Naive thymus-derived CD4-positive, alpha-beta T cell (primary cell): ENCODE measurements at places on chromosomes 3 and 15. TPM values are rescaled to one million over a fixed set of nuclear protein-coding genes. Genes with fewer than 3 reads are reported as not detected.
A peak's percentile ranks its signal among the peaks of the same experiment; 100 is the strongest.

GOLGA6B gene
- not detected for total RNA-seq

SPSB4 gene
- not detected for total RNA-seq

GRCh38 chr3:177351757-177352158 is 154.5 kb upstream of the TBL1XR1 start:
- H3K36me3 ChIP-seq: no peaks in the 10 kb centered on the region
- H3K4me1 ChIP-seq: no peaks in the 10 kb centered on the region
- no peak for DNase-seq

GRCh38 chr3:64143409-64144130 is 81.7 kb downstream of the PRICKLE2 start:
- H3K36me3 ChIP-seq: no peaks in the 10 kb centered on the region
- DNase-seq: no peak
- no peaks in the 10 kb centered on the region for H3K27me3 ChIP-seq

DNA sequence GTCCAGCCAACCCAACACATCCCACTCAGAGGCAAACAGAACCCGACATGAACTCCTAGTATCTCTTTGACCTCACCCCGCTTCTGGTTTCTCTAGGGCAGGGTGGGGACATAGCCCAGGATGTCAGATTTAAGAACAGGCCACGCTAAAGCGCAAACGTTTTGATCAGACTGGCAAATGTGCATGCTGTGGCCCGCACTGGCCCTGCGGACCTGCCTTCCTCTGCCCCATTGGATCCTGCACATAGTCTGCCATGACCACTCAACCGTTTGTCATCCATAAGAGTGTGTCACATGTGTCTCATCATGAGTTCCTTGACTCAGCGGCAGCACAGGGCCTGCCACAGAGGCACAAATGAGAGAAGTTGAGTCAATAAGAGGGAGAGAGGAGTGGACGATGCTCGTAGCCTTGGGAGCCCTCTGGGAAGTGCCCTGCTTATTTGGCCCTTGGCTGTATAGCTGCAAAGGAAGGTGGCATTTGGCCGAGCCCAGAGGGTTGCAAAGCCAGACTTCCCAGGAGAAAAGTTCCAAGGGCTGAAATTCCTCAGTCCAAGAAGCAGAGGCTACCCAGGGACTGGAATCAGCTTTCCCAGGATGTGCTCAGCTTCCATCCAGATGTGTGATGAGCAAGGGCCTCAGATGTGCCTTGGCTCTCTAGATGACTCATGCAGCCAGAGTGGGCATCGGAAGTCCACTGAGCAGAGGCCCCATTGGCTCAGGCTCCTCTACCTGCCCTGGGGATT is 55.5 kb upstream of the SLCO2A1 start:
- no peaks in the 10 kb centered on the region for H3K36me3 ChIP-seq
- no peaks in the 10 kb centered on the region for H3K27me3 ChIP-seq
- no peak overlapping the region for H3K4me3 ChIP-seq
- no peak for DNase-seq

- H3K4me3 ChIP-seq: no peak overlapping the region
- DNase-seq: no peak
- no peaks in the 10 kb centered on the region for H3K36me3 ChIP-seq
- H3K27me3 ChIP-seq: no peaks in the 10 kb centered on the region
These were observed 41.8 kb downstream of the CBLB start for GRCh38 chr3:105826778-105827634.

DNA sequence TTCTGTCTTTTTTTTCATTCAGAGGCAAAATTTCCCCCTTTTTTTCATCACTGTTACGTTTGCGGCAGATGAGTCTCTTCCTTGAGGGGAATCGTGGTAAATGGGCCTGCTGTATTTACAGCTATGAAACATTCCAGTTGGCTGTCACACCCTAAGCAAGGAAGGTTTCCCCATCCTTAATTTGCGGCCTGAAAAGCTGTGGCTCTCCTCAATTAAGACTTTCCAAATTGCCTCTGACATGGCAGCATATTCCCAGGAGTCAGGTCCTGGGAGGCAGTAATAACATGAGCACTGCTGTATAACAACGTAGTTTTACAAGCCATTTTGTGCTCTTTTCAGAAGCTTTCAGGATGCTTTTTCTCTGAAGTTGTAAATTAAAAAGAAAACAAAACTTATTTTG is 420.9 kb downstream of the LPP start:
- no peaks in the 10 kb centered on the region for H3K27me3 ChIP-seq
- H3K27ac ChIP-seq: no peak overlapping the region
- H3K4me3 ChIP-seq: no peak overlapping the region

GRCh38 chr3:86731501-86731901 is 259.4 kb downstream of the VGLL3 start:
- no peak overlapping the region for H3K27ac ChIP-seq
- H3K4me1 ChIP-seq: no peaks in the 10 kb centered on the region
- no peak overlapping the region for H3K4me3 ChIP-seq
- no peak for DNase-seq
- H3K27me3 ChIP-seq: no peaks in the 10 kb centered on the region

FANCD2OS gene
- not detected in 2 replicates for total RNA-seq

GRCh38 chr3:58899159-58899952 is 150.5 kb downstream of the CFAP20DC start:
- no peaks in the 10 kb centered on the region for H3K27me3 ChIP-seq
- no peaks in the 10 kb centered on the region for H3K36me3 ChIP-seq
- DNase-seq: no peak
- no peak overlapping the region for H3K4me3 ChIP-seq
- H3K4me1 ChIP-seq: no peaks in the 10 kb centered on the region
- no peak overlapping the region for H3K27ac ChIP-seq

DNA sequence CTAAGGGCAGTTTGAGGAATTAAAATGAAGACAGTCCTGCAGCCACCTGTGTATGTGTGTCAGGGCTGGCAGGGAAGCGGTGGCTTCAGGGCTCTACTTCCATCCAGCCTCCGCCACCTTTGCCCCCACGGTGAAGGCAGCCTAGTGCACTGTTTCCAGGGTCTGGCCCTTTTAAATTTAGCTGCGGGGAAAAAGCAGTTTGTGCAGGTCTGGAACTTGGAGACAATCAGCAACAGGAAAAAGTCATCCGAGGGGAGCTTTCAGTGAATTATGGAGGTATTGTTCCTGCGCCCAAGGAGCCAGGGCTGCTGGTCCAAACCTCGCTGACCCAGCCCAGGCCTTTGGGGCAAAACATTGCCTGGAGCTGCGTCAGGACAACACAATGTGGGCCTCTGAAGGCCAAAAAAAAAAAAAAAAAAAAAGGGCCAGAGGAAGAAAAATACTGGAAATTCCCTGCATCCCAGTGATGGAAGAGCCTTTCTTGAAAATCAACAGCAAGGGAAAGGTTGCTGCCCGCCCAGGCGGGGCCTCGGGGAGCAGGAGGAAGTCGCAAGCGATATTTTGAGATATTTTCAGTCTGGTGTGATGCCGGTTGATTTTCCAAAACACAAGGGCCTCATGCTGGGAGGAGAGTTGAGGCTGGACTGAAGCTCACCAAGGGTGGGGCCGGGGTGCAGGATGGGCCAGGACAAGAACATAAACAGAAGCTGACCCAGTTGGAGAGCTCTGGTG is 25.5 kb upstream of the FGD5 start:
- H3K36me3 ChIP-seq: no peaks in the 10 kb centered on the region
- no peak for DNase-seq
- H3K27me3 ChIP-seq: no peaks in the 10 kb centered on the region

GOLGA6L26 gene
- total RNA-seq: not detected in 2 replicates

DNA sequence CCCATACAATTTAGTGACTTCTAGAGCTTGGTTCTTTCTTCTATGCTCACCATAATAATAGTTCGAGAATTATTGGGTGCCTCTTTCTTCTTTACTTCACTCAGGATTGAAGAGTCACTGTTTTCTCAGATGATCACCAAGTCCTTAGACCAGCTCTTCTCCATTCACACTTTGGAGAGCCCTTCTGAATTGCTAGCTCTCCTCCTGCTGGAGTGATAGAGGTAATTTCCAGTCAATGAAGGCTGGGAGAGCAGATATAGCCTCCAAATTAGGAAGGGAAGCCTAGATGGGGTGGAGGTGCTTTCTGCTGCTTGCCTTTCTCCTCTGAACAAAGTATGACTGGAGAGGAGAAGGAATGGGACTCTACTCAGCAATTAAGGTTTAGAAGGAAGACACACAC is 10.7 kb upstream of the BBX start:
- no peaks in the 10 kb centered on the region for H3K4me1 ChIP-seq
- H3K36me3 ChIP-seq: no peaks in the 10 kb centered on the region
- H3K27me3 ChIP-seq: no peaks in the 10 kb centered on the region
- no peak for DNase-seq
- no peak overlapping the region for H3K4me3 ChIP-seq

APOD gene
- not detected for total RNA-seq

DNA sequence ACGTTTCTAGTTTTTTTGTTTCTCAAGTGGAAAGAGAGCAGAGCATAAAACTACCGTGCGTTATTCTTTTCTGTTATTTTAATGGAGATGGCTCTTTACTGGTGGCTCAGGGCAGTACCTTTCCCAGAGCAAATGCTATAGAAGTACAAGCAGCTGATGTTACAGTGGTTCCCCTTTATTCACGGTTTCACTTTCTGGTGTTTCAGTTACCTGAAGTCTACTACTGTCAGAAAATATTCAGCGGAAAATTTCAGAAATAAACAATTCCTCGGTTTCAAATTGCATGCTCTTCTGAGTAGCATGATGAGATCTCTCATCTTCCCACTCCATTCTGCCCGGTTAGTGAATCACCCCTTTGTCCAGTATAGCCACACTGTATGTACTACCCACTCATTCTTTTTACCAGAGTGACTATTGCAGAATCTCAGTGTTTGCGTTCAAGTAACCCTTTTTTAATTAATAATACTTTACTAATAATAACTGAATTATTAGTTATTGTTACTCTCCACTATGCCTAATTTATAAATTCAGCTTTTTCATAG is 597.5 kb upstream of the ROBO2 start:
- H3K36me3 ChIP-seq: no peaks in the 10 kb centered on the region
- H3K4me3 ChIP-seq: no peak overlapping the region
- no peak for DNase-seq
- no peaks in the 10 kb centered on the region for H3K27me3 ChIP-seq
- H3K4me1 ChIP-seq: no peaks in the 10 kb centered on the region

CCK gene
- total RNA-seq: not detected in 2 replicates

CIDEC gene
- total RNA-seq: not detected

- no peaks in the 10 kb centered on the region for H3K27me3 ChIP-seq
- H3K36me3 ChIP-seq: no peaks in the 10 kb centered on the region
- no peaks in the 10 kb centered on the region for H3K4me1 ChIP-seq
- H3K27ac ChIP-seq: no peak overlapping the region
- DNase-seq: peak; percentile 47
- no peak overlapping the region for H3K4me3 ChIP-seq
These were observed 54.9 kb downstream of the SPSB4 start for GRCh38 chr3:141105828-141106628.

MITF gene
- total RNA-seq: 0.54 TPM

- H3K4me1 ChIP-seq: no peaks in the 10 kb centered on the region
- no peaks in the 10 kb centered on the region for H3K36me3 ChIP-seq
- no peaks in the 10 kb centered on the region for H3K27me3 ChIP-seq
- no peak for DNase-seq
These were observed 146.5 kb upstream of the MME start for GRCh38 chr3:154933581-154933980.

TGM5 gene
- not detected for total RNA-seq

CD86 gene
- total RNA-seq: 2.2 and 2.4 TPM in 2 replicates

GRCh38 chr3:78112291-78113010 is 1072.6 kb downstream of the ROBO2 start:
- H3K4me3 ChIP-seq: no peak overlapping the region
- DNase-seq: no peak
- no peaks in the 10 kb centered on the region for H3K27me3 ChIP-seq
- H3K36me3 ChIP-seq: no peaks in the 10 kb centered on the region
- no peak overlapping the region for H3K27ac ChIP-seq

RAB43 gene
- 72.8 TPM for total RNA-seq

- no peak overlapping the region for H3K27ac ChIP-seq
- H3K4me3 ChIP-seq: no peak overlapping the region
- H3K4me1 ChIP-seq: no peaks in the 10 kb centered on the region
- no peak for DNase-seq
- H3K36me3 ChIP-seq: no peaks in the 10 kb centered on the region
These were observed 34.7 kb upstream of the LACTB start for GRCh38 chr15:63086947-63087346.

- H3K36me3 ChIP-seq: no peaks in the 10 kb centered on the region
- H3K4me3 ChIP-seq: no peak overlapping the region
- H3K27me3 ChIP-seq: no peaks in the 10 kb centered on the region
- H3K27ac ChIP-seq: no peak overlapping the region
- H3K4me1 ChIP-seq: no peaks in the 10 kb centered on the region
These were observed 12.8 kb upstream of the CMC1 start for GRCh38 chr3:28228623-28229022.

DNA sequence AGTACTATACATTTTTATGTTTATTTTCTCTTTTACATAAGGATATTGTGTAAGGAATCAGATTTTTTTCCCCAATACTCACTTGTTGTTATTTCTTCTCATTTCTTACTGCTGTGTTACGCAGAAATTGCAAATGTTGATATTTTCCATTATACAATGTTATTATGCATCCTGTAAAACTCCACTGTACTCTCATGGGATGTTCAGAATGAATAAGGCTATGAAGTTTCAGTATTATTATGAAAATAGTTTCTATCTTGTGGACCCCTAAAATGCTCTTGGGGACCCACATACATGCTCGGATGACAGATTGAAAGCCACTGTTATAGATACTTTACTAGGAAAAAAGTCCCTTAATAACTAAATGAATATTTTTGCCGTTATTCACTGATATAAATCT is 329.4 kb downstream of the EPHA3 start:
- no peak overlapping the region for H3K4me3 ChIP-seq
- H3K36me3 ChIP-seq: no peaks in the 10 kb centered on the region
- no peak for DNase-seq
- H3K4me1 ChIP-seq: no peaks in the 10 kb centered on the region

DNA sequence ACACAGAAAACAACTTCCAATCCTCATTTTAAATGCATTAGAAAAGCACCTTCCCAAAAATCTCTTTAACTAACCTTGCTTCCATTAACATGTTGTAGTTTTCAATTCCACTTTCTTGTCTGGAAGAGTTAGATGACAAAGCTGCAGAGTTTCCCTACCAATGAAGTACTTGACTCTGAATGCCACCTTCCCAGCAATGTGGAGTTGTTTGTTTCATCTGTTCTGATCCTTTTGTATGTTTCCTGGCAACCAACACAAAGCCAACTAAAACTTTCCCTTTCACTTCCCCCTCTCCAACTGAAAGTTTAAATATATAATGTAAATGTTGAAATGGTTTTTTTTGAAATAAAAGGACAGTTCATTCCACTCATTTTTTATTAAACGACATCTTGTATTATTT is at the start of gene WDR49:
TSS of gene WDR49 (minus strand) at position 183 of the 400 bp plus-strand sequence. CDS start 517 bp downstream, outside the sequence.
- no peaks in the 10 kb centered on the region for H3K4me1 ChIP-seq
- no peaks in the 10 kb centered on the region for H3K27me3 ChIP-seq
- H3K36me3 ChIP-seq: no peaks in the 10 kb centered on the region
- H3K4me3 ChIP-seq: no peak within 1 kb of the TSS

GRCh38 chr15:40593588-40594428 is at the start of gene KNL1:
Gene KNL1, plus strand, starts transcription at chr15:40594249. Its CDS starts 8,683 bp downstream, at chr15:40602932.
- peak within 1 kb of the TSS; percentile 83 for H3K27ac ChIP-seq
- no peaks in the 10 kb centered on the region for H3K27me3 ChIP-seq
- H3K4me3 ChIP-seq: peak within 1 kb of the TSS; percentile 98
- DNase-seq: peak; percentile 92
- no peaks in the 10 kb centered on the region for H3K36me3 ChIP-seq

GRCh38 chr15:57824186-57824585 is 117.7 kb downstream of the POLR2M start:
- no peaks in the 10 kb centered on the region for H3K27me3 ChIP-seq
- no peak overlapping the region for H3K27ac ChIP-seq
- H3K4me1 ChIP-seq: no peaks in the 10 kb centered on the region
- DNase-seq: no peak

- H3K4me3 ChIP-seq: no peak overlapping the region
- no peak overlapping the region for H3K27ac ChIP-seq
- no peak for DNase-seq
- no peaks in the 10 kb centered on the region for H3K27me3 ChIP-seq
- H3K4me1 ChIP-seq: no peaks in the 10 kb centered on the region
- H3K36me3 ChIP-seq: no peaks in the 10 kb centered on the region
These were observed 1048.5 kb downstream of the NTRK3 start for GRCh38 chr15:87207990-87208580.
